Lower leg skin (tissue), 4 donors: ENCODE measurements at places on chromosomes 16 and 17. TPM values are rescaled to one million over a fixed set of nuclear protein-coding genes. Genes with fewer than 3 reads are reported as not detected.

GRCh38 chr16:71476457-71477124 lies 12.5 kb downstream of the ZNF19 start:
- DNase-seq: no peak

DNA sequence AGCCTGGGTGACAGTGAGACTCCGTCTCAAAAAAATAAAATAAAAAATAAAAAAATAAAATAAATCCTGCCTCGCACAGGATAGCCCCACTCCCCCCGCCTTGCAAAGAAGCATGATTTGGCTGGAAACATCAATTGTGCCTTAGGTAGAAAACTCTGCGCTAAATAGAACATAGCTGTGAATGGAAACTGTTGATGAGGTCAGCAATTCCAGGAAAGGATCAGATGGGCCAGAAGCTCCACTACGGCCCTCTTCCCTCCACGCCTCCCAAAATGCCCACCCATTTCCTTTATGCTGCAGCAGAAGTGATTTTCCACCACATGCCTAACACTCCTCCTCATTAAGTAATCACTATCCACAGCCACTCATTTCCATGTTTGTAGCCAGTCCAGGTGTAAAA lies 473.4 kb downstream of the XYLT1 start:
- DNase-seq: no peak

DNA sequence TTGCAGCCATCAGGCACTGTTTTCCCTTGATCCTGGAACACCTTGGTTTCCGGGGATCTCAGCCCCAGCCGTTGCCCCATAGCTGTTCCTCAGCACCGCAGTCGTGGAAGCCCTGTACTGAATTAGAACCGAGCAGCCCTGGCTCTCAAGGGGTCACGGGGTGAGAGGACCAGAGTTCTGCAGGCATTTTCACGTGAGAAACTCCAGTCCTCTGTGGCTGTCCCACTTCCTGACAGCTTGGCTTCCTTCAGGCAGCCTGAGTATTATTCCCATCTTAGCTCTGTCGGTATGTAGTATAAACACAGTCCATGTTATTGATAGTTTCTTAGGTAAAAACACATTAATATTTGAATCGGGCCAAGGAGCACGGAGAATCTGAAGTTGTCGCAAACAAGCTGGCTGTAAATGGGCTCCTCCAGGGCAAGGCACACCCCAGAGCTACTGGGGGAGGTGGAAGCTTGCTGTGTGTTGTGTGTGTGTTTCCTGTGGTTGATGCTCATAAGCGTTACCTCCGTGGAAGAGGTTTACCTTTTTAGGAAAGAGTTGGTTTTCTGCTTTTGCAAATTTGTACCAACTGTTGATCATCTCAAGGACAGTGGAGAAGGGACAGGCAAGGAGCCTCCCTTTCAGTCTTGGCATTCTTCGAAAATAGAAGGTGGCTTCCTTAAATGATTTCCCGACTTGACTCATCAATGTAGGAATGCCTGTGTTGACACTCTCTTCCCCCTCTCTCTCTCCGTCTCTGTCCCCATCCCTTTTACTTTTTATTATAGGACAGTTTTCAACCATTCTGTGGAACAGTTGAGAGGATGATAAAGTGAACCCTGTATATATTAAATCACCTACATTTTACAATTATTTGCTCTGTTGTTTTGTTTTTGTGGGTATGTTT lies 208.9 kb upstream of the CHMP6 start:
- DNase-seq: no peak

GRCh38 chr16:9522614-9523013 lies 431.2 kb downstream of the HAPSTR1 start:
- no peak for DNase-seq

ABCC11 gene
- 0.52 TPM for total RNA-seq
